ENCODE measurements at places on chromosomes 1 and 21. TPM values are rescaled to one million over a fixed set of nuclear protein-coding genes. Genes with fewer than 3 reads are reported as not detected.

The FAF1 gene
- total RNA-seq, result 54.2 TPM

The SLC26A9 gene
- total RNA-seq, result not detected

The RASAL2 gene
- total RNA-seq, result 35.4 TPM

The C1orf159 gene
- total RNA-seq, result 21.3 TPM

The LAD1 gene
- total RNA-seq, result 17.6 TPM

The ELF3 gene
- total RNA-seq, result 13.0 TPM

The RAB3B gene
- total RNA-seq, result 37.9 TPM

The CDK18 gene
- 46.5 TPM for total RNA-seq

The CLIC4 gene
- 308 TPM for total RNA-seq

The CLCNKA gene
- total RNA-seq, result not detected

The DENND2C gene
- 4.1 TPM for total RNA-seq

The OPRD1 gene
- 3.6 TPM for total RNA-seq

The MYCL gene
- 38.8 TPM for total RNA-seq

The RUNX3 gene
- 0.12 TPM for total RNA-seq

The FAM78B gene
- total RNA-seq, result 5.8 TPM

The ADAMTSL4 gene
- total RNA-seq, result 3.6 TPM

The ADCY10 gene
- total RNA-seq, result not detected

The RASSF5 gene
- 3.1 TPM for total RNA-seq

The IL20 gene
- not detected for total RNA-seq

The NBPF4 gene
- total RNA-seq, result not detected

The LINGO4 gene
- not detected for total RNA-seq

The CFHR3 gene
- 2.0 TPM for total RNA-seq

The SH2D1B gene
- not detected for total RNA-seq

The CR1L gene
- total RNA-seq, result 5.8 TPM

The VWA5B1 gene
- total RNA-seq, result 1.0 TPM

All from GM23338 (cell line).